ENCODE measurements at places on chromosomes 16 and 17.

DNA sequence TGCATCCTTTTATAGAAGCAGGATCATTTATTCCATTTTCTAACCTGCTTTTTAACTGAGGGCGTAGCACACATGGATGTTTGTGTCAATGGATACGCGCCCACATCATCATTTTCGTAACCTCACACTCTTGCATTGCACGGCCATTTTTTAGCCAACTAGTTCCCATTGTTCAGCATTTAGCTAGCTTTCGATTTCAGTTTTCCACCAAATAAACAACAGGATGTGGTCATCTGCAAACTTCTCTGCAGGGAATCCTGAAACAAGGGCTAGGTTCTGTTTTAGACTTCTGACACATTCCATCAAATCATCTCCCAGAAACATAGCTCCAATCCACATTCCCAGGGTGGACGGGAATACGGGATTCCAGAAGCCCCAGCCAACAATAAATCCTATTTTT is 6.4 kb downstream of the CYB561 start:
- H3K27me3 ChIP-seq, result no peaks in the 10 kb centered on the region
- peak; percentile 47 for DNase-seq
- H3K4me1 ChIP-seq, result peaks cover 49% of the 10 kb centered on the region
- no peaks in the 10 kb centered on the region for H3K36me3 ChIP-seq

DNA sequence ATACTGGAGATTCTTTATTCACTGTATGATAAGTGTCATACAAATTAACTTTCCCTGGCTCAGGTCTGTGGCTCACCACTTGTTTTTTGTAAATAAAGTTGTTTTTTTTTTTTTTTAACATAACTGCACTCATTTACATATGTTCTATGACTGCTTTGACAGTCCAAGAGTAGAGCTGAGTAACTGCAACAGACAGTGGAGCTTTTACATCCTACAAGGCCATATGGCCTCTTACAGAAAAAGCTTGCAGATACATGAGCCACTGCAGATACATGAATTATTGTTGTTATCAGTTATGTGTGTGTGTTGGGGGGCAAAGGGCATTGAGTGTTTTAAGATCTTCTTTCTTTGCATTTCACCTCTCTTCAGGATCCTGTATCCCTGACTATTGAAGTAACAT is 311.7 kb downstream of the BCAS3 start:
- peaks cover 1% of the 10 kb centered on the region for H3K27me3 ChIP-seq
- no peak overlapping the region for H3K27ac ChIP-seq
- H3K4me1 ChIP-seq, result no peaks in the 10 kb centered on the region
- H3K36me3 ChIP-seq, result peaks cover 2% of the 10 kb centered on the region
- no peak overlapping the region for H3K4me3 ChIP-seq
- DNase-seq, result no peak

DNA sequence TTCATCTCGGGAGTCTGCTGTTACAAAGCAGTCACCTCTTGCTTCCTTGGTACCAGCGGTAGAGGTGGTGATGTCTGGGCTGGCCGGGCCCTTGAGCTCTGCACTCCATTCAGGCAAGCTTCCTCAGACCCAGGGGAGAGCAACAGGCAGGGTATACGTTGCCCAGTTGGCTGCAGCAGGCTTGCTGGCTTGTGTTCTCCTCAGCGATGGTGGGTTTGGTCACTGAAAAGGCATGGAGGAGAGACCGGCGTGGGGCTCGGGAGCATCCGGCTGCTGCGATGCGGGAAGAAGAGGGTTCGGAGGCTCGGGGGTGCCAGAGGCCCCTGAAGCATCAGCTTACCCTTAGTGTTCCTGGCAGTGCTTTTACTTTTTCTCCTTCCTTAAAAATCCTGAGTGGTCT is 25.8 kb downstream of the SAP30BP start:
- no peak for DNase-seq
- no peaks in the 10 kb centered on the region for H3K27me3 ChIP-seq
- H3K4me3 ChIP-seq, result no peak overlapping the region
- H3K27ac ChIP-seq, result no peak overlapping the region
- H3K36me3 ChIP-seq, result peaks cover 22% of the 10 kb centered on the region

- H3K27ac ChIP-seq, result no peak overlapping the region
- peaks cover 6% of the 10 kb centered on the region for H3K4me1 ChIP-seq
Observed at GRCh38 chr16:47713225-47713595, 252.1 kb downstream of the PHKB start.

GRCh38 chr16:15477802-15478201 is 43.4 kb downstream of the BMERB1 start:
- DNase-seq, result no peak
- no peak overlapping the region for H3K4me3 ChIP-seq
- peak overlapping the region; percentile 59 for H3K27ac ChIP-seq
- H3K4me1 ChIP-seq, result peaks cover 20% of the 10 kb centered on the region
- peaks cover 6% of the 10 kb centered on the region for H3K36me3 ChIP-seq
- H3K27me3 ChIP-seq, result no peaks in the 10 kb centered on the region

DNA sequence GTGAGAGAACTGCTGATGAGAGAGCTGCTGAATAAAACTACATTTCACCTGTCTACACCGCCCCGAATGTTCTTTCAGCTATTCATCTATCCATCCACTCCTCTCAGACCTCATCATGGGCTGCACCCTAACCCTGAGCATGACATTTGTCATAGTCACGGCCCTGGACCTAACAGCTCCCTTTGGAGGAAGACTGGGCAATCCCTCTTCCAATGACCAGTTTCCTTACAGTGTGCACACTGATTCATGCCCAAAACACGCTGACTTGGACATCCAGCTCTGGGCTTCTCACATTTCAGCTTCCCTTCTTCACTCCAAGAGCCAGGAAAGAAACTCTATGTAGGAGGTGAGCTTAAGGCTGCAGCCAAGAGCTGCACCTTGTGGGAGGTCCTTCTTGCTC is 41.8 kb upstream of the ARL4D start:
- H3K4me1 ChIP-seq, result peaks cover 27% of the 10 kb centered on the region
- DNase-seq, result no peak
- H3K27ac ChIP-seq, result no peak overlapping the region
- peaks cover 12% of the 10 kb centered on the region for H3K36me3 ChIP-seq
- H3K27me3 ChIP-seq, result peaks cover 11% of the 10 kb centered on the region

DNA sequence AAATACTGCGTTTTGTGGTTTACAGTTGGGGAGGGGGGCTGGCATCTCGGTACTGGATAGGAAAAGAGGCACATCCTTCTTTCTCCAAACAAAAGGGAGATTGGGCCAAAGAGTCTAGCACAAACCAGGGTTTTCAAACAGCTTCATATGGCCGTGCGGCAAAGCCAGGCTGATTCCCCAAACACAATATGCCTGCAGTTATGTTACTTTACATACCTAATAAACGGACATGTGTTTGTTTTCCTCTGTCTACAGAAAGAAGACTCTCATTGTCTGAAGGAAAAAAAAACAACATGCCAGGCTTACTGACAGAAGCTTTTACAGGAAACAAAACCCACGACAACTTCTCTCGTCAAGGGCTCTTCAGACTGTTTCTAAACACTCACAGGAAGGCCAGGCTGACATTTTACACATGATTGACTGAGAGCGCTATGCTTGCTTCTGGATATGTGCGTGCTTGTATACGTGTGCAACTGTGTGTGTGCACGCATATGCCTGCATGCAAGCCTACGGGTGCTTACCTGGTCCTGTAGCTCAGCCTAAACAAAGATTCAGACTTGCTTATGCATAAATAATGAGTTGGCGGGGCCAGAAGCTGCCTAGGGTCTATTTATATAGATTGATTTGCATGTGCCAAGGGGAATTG is 461.0 kb upstream of the C16orf82 start:
- peaks cover 10% of the 10 kb centered on the region for H3K27me3 ChIP-seq
- no peak overlapping the region for H3K27ac ChIP-seq
- H3K4me1 ChIP-seq, result peaks cover 12% of the 10 kb centered on the region
- no peak for DNase-seq
- H3K36me3 ChIP-seq, result peaks cover 3% of the 10 kb centered on the region

DNA sequence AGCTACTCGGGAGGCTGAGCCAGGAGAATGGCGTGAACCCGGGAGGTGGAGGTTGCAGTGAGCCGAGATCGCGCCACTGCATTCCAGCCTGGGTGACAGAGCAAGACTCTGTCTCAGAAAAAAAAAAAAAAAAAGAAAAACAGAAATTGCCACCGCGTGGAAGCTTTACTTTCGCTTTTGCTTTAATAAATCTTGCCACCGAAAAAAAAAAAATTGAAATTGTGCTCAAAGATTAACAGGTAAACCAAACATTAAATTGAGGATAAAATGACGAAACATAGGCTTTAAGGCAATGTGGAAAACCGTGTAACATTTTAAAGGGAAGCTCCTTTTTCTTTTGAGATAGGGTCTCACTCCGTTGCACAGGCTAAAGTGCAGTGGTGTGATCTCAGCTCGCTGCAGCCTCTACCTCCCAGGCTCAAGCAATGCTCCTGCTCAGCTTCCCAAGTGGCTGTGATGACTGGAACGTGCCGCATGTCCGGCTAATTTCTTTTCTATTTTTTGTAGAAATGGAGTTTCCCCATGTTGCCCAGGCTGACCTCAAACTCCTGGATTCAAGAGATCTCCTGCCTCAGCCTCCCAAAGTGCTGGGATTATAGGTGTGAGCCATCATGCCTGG is 40.1 kb downstream of the ZNF276 start:
- peak overlapping the region; percentile 80 for H3K27ac ChIP-seq
- peaks cover 48% of the 10 kb centered on the region for H3K4me1 ChIP-seq
- no peak for DNase-seq
- peaks cover 61% of the 10 kb centered on the region for H3K36me3 ChIP-seq
- H3K27me3 ChIP-seq, result no peaks in the 10 kb centered on the region
- H3K4me3 ChIP-seq, result peak overlapping the region; percentile 70

DNA sequence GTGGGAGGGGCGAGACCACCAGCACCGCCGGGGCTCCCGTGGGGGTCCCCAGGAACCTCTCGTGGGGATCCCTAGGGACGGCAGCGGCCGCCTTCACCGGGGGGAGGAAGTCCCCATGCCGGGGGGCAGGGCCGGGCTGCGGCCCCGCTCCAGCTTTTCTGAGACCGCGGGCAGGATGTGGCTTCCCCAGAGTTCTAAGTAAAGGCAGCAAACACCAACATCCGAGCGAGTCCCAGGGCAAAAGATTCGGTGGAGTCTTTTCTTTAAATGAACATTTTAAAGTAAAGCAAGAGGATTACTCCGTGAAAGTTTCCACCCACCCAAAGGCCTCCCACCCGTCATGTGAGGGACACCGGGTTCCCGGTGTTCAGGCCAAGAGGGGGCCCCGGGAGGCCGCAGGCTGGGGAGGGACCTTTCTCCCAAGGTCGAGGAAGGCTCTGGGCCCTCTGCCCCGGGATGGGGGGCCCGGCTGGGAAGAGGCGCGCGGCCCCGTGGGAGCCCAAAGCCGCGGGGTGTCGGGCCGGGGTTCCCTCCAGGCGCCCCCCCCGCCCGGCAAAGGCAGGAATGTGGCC is 137.2 kb upstream of the RPH3AL start:
- peak; percentile 85 for DNase-seq
- peak overlapping the region; percentile 90 for H3K4me3 ChIP-seq
- peaks cover 5% of the 10 kb centered on the region for H3K27me3 ChIP-seq
- H3K4me1 ChIP-seq, result peaks cover 7% of the 10 kb centered on the region
- H3K36me3 ChIP-seq, result no peaks in the 10 kb centered on the region
- H3K27ac ChIP-seq, result peak overlapping the region; percentile 89

- no peaks in the 10 kb centered on the region for H3K27me3 ChIP-seq
- peak overlapping the region; percentile 98 for H3K27ac ChIP-seq
- H3K36me3 ChIP-seq, result no peaks in the 10 kb centered on the region
- H3K4me3 ChIP-seq, result peak overlapping the region; percentile 96
Observed at GRCh38 chr17:2400474-2400866, 390 bp downstream of the MNT start.
